ENCODE measurements at places on chromosomes 6 and 20.

- no peak for DNase-seq
Observed at GRCh38 chr6:156695742-156696141, 81.4 kb upstream of the ARID1B start.

- no peak for DNase-seq
Observed at GRCh38 chr6:20202699-20203302, 9.5 kb downstream of the MBOAT1 start.

- DNase-seq, result no peak
Observed at GRCh38 chr20:7836076-7836475, 104.2 kb downstream of the HAO1 start.

DNA sequence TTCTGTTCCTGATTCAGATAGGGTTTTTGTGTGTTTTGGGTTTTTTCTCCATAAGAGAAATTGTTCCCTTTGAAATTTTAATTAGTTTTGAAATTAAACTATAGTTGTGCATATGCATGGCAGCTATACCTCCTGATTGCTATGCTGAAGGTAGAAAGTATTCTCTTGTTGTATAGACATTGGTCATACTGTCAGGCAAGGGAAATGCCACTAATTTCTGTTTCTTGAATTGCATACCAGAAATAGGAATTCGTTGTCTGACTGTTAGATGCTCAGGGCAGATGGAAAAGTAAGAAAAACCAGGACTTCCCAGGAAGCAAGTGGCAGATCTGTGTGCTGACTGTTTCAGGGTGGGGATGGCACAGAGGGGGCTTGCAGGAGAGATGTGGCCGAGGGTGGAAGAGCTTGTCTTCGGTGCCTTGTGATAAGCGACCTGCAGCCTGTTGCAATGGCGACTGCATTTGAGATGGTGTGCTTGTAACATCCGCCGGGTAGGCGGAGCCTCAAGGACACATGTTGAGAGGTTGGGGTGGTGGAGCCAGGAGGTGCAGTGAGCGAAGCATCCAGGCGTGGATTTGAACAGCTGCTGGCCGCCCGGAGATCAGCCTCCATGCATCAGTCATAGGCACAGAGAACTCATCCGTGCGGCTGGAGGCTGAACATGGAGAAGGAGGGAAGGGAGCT lies 42.8 kb downstream of the RREB1 start:
- DNase-seq, result peak; percentile 63

DNA sequence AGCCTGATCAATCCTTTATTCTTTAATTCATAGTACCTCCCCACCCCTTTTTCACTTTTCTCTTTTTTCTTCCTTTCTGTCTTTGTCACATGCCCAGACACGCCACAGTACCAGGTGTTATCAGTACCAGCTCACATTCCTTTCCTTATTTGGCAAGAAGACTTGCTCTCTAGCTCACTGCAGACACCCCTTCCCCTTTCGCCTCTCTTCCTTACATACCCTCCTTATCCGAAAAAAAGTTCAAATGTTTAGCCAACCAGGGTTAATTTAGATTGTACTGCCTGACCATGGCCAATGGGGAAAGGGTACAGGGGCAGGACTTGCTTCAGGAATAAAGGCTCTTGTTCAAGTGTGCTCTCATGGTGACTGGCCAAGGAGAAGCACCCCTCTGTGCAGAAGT lies 9.3 kb upstream of the SIRPB2 start:
- no peak for DNase-seq

DNA sequence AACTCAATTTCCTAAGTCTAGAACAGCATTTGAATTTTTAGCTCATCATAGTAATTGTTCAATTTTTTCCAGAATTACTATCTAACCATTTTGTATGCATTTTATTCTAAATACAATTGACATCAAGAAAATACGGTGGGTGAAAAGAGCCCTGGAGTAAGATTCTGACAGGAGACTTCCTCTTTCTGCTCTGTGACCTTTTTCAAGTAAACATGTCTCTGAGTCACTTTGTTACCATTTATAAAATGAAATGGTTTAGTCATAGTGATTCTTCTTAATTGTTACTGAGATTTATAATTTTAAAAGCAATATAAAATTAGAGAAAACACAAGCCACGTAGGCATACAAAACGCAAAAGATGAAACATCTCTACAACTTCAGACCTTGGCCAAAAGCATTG lies 80.2 kb downstream of the PLCB1 start:
- no peak for DNase-seq

DNA sequence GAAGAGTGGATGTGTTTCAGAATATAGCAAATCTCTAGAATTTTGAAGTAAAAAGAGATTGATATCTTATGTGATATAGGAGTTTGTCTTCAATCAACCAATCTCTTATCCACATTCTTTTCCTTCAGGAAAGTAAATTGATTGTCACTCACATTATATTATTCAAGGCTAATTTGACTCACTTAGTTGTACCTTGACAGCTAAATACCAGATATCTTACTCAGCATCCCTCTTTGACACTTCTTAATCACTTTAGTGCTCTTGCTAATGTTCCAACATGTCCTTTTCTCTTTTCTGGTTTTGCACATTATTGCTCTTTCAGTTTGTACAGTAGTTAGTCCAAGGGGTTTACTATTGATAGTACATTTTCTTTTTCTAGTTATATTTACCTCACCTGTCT lies 286.9 kb upstream of the PTCHD4 start:
- no peak for DNase-seq
